CD4-positive, alpha-beta T cell treated with Interleukin-10 for 1 hour (primary cell): ENCODE measurements at places on chromosomes 3 and 15.

- DNase-seq = no peak
Observed at GRCh38 chr15:76431971-76432370, 95.4 kb downstream of the ISL2 start.

GRCh38 chr15:91917686-91918360, 64.3 kb downstream of the SLCO3A1 start:
- no peak for DNase-seq

DNA sequence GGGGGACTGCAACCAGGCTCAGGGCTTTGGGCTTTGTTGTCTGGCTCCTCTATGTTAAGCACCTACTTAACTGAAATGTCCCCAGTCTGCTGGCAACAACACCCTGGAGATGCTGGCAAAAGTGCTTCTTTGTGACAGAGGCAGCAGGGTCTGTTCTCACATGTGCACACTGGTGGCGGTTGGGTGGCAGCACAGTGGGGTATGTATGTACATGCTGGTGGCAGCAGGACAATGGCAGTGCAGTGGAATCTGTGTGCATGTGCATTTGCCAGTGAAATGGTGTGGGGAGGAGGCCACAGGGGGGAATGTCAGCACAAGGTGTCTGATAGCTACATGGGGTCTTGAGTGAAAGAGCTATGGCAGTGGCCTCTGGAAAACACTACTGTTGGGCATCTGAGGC, 830.3 kb downstream of the DIPK2A start:
- no peak for DNase-seq

- DNase-seq = no peak
Observed at GRCh38 chr15:68337826-68338225, 60.3 kb downstream of the FEM1B start.

DNA sequence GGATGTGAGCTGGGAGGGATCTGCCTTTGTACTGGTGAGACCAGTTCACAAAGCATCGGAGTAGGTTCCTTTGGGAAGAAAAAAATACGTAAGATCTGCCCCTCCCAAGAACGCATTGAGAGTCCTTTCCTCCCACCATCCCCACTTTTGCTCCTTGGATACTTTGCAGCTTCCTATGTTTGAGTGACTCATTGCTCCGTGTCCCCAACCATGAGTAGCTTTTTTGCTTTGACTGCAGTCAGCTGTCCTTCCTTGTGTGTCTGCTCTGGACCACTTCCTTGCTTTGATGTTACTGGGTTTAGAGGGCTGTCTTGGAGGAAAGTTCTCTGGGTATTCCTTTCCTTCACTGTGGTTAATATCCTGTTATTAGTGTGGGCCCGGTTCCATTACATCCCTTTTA, 43.2 kb upstream of the PTPN23 start:
- no peak for DNase-seq

GRCh38 chr3:143349455-143349854, 229.9 kb downstream of the CHST2 start:
- no peak for DNase-seq

GRCh38 chr3:77189684-77190083, 149.8 kb downstream of the ROBO2 start:
- no peak for DNase-seq

DNA sequence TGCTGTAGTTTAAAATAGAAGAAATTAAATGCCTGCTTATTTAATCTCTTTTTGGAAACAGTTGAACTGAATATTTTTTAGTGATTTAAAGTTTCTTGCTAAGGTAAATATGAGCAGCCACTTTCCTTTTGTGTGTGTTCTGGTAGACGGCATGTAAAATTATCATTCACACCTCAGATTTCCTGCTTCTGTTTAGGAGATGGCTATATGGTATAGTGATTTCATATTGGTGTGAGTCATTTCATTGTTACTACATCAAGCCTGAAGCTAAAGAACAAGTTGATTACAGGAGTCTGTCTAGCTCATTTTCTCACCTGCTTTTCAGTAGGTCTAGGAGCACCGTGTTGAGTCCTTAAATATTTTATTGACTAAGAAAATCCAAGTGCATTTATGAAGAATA, 2.2 kb downstream of the LRCH3 start:
- peak; percentile 39 for DNase-seq

- DNase-seq = no peak
Observed at GRCh38 chr3:194128202-194128918, 7.6 kb upstream of the HES1 start.

DNA sequence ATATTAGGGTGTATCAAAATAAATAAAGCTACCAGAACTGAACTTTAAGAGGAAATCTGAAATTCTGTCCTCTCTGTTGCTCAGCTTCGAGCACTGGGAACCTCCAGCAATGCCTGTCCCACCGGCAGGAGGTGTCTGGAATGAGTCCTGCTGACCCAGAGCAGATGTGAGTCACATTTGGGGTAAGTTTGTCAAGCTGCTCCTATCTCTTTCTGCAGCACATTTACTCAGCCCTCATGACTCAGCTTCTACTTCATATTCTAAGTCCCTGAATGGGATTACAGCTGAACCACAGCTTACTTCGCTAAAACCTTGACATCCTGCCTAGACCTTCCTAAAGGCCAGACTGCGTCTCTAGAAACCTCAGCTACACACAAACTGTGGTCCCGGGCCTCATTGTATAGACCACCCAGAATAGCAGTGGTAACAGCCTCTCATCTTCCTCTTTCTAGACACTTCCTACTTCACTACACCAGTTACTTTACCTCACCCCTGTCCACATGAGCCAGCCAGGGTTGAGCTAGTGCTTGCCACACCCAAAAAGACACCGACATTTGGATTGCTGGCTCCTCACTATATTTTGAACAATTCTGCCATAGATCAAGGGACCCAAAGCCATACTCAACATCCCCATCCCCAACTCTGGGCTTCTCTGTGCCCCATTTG, 109.6 kb upstream of the TMCO5A start:
- DNase-seq = no peak

- no peak for DNase-seq
Observed at GRCh38 chr3:45946307-45946706, 3.0 kb downstream of the CXCR6 start.

DNA sequence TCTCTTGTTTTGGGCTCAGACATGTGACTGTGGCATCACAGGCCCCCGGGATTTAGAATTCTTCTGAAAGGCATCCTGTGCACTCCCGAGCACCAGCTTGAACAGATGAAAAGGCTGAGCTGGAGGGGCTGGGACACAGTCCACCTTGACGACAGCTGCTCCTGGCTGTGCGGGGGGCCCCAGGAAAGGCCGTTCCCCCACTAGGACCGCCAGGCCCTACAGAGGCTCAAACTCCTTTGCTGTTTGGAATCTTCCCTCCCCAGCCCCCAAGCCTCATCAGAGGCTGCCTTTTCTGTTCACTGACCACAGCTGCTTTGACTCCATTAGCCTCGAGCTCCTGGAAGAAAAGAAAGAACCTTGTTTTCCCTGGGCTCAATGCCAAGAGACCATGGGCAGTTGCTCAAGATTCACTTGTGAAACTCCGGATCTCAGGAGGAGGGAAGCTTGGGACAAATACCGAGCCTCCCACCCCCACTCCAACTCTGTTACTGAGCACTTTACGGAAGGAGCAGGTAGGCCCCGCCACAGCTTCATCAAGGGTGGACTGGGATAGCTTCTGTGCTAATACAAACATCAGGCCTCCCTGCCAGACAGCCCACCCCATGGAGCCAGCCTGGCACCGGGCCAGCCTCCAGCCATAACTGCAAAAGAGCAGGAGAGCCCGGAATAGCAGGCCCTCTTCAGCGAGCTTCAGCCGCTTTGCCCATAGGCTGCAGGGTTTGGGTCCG, 15.7 kb downstream of the CIDEC start:
- no peak for DNase-seq

DNA sequence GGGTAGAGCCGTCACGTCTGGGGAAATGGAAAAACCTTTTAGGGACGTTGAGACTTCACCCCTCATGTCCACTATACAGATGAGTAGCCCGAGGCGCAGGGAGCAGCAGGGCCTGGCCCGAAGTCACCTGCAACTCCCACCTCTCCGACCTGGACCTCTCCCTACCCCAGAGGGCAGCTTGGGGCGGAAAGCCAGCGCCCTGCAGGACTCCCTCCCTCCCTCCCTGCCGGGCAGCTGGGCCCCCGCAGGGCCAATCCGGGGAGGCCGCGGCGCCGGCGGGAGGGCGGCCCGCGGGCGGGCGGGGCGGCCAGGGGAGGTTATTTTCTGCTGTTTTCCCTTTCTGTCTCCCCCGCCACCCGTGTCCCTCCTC, 2.0 kb downstream of the WNT7A start:
- DNase-seq = no peak

DNA sequence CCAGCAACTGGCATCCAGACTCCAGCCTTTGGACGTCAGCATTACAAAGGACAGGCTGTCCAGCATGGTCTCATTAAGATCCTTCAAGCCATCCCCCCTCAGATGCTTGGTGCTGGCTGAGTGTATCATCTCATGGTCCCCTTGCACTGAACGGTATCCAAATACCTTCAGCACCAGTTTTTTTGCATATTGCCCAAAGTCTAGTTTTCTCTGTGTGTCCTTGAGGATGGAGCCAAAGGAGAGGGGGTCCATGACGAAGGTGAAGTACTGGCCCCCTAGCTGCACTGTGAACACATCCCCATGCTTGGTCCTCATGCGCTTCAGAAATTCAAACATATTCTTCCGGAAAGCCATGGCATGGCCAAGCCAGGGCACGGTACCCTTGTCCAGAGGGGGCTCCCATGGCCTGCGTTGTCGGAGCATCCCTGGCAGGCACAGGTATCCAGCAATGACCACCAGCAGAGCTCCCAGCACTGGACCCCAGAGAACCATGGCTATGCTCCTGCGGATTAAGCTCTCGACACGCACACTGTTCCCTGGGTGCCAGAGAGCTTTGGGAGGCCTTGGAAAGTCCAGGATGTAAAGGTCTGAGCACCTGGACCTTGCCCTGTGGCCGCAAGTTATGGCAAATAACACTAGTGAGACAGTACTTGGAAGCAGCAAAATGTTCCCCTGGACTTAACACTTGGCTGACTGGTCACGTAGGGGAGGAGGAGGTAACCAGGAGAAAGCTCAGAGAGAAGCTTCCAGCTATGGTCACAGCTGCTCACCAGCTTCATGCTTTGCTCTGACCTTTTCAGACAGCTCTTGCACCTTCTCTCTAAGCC, at the start of gene CYP8B1:
CYP8B1 (minus strand) TSS at position 555 of the 827 bp plus-strand sequence; CDS start at position 492, 63 bp downstream.
- DNase-seq = no peak

DNA sequence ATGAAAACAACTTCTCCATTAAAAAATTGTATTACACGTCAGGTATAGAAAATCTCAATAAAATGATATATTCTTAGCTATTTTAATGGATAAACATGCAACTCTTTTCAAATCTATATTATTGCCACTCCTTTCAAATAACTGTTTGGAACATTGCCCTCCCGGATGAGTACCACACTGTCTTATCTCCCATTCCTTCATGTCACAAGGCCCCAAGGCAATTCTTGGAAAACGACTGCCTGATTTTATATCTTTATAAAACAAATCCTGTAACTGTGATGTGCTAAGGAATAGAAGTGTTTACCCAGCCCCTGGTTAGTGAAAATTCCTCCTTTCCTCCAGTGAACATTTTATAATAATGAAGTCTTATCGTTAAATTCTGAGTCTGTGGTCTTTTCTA, 6.2 kb upstream of the ZNF619 start:
- no peak for DNase-seq

- no peak for DNase-seq
Observed at GRCh38 chr15:47422881-47423665, 294.2 kb upstream of the SEMA6D start.

DNA sequence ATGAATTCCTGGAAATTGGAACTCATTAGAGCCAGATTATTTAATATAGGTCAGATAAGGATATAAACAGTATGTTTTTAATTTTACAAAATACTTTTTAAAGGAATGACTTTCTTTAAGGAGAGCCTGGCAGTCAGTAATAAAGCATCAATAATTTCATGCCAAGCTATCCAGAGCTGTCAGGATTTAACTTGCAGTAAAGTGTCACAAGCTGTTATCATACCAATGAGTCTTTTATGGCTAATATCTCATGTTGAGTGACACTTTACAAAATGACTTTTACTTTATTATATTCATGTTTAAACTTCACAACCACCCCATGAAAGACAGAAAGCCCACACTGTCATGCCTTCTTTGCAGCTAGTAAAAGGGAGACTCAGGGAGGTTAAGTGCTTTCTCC, 72.9 kb upstream of the C3orf49 start:
- no peak for DNase-seq

DNA sequence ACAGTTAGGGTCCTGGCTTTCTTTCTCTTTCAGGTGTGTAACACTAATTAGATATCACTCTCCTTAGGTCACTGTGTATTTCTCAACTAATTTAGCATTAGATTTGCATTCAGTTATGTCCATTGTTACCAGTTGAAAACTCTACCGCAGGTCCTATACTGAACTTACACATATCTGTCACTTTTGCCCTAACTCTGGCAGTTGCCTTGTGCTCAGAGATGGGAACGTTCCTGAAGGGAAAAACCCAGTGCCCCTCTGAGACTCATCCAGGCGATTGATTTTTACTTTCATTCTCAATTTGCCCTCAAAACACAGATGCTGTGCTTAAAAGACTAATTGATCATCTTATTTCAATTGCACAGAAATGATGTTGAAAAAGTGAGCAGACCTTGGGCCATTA, 249.1 kb downstream of the ALCAM start:
- no peak for DNase-seq

DNA sequence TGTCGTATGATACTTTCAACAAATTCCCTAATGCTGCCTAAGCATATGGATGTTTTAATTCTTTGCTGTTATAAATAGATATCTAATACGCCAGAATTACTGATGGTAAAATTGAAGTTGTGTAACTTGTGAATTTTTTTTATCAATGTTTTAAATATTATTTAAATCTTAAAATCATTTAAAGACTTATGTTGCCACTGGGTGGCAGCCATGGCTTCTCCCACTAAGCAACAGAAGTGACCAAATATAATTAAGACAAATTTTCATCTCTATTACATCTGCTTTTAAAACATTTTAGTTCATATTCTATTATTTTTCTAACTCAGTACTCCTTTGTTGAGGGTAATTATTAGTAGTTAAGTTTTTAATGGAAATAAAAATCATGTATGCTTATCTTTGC, 8.1 kb upstream of the IL20RB start:
- DNase-seq = no peak

- DNase-seq = no peak
Observed at GRCh38 chr3:55701997-55702396, 214.9 kb upstream of the WNT5A start.

DNA sequence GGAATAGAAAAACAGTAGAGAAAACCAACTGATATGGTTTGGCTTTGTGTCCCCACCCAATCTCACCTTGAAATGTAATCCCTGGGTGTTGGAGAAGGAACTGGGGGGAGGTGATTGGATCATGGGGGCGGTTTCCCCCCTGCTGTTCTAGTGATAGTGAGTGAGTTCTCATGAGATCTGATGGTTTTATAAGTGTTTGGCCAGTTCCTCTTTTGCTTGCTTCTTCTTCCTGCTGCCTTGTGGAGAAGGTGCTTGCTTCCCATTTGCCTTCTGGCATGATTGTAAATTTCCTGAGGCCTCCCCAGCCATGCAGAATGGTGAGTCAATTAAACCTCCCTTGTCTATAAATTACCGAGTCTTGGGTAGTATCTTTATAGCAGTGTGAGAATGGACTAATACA, 48.4 kb downstream of the EOMES start:
- no peak for DNase-seq

DNA sequence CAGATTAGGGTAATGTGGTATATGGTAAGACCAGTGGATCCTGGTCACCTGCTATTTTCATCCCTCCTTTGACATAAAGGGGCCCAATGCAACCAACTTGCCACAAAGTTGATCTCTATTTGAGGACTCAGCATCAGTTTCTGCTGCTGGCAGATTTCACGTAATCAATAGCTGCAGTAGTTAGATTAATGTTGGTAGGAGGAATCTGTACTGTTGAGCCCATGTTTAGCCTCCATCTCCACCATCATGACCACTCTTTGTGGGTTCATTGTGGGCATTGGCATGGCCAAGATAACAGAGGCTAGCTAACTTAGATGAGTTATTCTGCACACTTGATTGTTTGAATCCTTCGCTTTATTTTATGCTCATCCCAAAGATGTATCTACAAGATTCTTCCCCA, 29.9 kb downstream of the CGGBP1 start:
- DNase-seq = no peak
